ENCODE measurements at places on chromosomes 2 and 18.

- DNase-seq, result no peak
Measured at GRCh38 chr18:6221602-6222014, 193.1 kb downstream of the L3MBTL4 start.

GRCh38 chr2:220335591-220335915, 708.1 kb downstream of the SLC4A3 start:
- DNase-seq, result no peak

GRCh38 chr2:58853420-58853819, 612.3 kb upstream of the FANCL start:
- DNase-seq, result no peak

DNA sequence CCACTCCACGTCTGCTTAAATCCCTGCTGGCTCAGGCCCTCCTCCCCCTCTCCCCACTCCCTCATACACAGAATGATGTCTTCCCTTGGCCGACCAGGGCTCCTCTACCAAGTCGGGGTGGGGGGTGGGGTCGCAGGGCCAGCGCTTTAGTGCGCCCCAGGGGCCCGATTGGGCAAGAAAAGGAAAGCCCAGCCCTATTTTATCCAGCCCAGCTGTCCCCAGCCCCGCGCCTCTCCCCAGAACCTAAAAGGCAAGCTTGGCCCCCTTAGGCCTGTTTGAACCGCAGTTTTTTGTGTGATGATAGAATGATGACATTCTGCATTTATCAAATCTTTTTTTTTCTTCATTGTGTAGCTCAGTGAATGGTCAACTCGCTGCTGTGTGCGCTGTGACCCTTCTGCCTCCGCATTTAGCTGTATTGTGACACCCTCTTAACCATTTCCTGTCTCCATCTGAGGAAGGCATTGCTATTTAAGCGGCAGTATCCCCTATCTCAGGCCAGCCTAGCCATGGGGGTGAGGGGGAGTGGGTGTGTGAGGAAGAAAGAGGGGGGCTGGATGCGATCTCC, 231.4 kb downstream of the HAUS1 start:
- DNase-seq, result no peak

- DNase-seq, result no peak
Measured at GRCh38 chr2:44342854-44343253, 18.4 kb downstream of the PREPL start.

GRCh38 chr2:168054657-168055056, 192.7 kb downstream of the STK39 start:
- no peak for DNase-seq

GRCh38 chr2:239274391-239275043, 126.3 kb downstream of the HDAC4 start:
- no peak for DNase-seq

- no peak for DNase-seq
Measured at GRCh38 chr2:84875213-84875560, 5.7 kb downstream of the TRABD2A start.

- DNase-seq, result no peak
Measured at GRCh38 chr2:1887915-1888314, 143.6 kb upstream of the PXDN start.

DNA sequence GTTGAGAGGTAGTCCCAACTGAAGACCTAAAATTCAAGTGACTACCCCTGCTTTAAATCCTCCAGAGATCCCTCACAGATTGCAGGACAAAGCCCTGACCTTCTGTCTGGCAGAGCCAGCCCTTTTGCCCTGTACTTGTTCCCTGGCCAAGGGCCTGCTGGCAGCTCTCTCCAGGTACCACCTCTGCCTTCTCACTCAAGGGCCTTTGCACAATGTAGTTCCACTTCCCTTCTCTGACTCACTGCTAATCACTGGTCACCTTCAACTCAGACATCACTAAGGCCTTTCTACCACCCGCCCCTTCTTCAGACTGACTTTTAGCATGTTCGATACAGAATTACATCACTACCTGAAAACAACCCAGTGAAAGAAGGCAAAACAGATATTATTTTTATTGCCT, 411.0 kb downstream of the TMEM182 start:
- no peak for DNase-seq

GRCh38 chr2:235041918-235042575, 90.2 kb downstream of the SH3BP4 start:
- no peak for DNase-seq

DNA sequence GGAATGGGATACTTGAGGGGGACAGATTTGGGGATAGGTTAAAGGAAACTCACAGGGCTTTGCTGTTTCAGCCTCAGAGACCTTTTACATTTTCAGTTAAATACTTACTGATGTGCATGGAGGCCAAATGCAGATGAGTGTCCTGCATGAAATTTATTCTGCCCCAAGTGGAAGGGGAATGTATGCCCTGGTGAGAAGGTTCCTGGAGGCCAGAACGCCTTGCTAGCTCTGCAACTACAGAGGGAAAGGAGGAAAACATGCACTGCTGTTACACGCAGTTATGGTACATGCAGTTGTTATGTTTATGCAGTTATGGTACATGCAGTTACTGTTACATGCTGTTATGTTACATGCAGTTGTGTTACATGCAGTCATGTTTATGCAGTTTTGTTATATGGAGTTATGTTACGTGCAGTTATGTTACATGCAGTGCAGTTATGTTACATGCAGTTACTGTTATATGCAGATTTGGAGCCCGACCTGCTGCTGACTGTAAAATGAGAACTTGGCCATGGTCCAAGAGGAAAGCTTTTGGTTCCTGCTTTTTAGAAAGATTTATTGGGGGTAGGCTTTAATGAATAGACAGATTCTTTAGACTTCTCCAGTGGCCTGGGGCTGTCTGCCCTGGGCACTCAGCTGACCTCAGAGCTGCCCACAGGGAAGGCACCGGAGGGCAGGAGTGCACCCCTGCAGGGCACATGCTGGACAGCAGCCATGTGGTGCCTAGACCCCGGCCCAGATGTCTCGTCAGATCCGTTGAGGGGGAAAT, 84.1 kb downstream of the LDLRAD4 start:
- no peak for DNase-seq

DNA sequence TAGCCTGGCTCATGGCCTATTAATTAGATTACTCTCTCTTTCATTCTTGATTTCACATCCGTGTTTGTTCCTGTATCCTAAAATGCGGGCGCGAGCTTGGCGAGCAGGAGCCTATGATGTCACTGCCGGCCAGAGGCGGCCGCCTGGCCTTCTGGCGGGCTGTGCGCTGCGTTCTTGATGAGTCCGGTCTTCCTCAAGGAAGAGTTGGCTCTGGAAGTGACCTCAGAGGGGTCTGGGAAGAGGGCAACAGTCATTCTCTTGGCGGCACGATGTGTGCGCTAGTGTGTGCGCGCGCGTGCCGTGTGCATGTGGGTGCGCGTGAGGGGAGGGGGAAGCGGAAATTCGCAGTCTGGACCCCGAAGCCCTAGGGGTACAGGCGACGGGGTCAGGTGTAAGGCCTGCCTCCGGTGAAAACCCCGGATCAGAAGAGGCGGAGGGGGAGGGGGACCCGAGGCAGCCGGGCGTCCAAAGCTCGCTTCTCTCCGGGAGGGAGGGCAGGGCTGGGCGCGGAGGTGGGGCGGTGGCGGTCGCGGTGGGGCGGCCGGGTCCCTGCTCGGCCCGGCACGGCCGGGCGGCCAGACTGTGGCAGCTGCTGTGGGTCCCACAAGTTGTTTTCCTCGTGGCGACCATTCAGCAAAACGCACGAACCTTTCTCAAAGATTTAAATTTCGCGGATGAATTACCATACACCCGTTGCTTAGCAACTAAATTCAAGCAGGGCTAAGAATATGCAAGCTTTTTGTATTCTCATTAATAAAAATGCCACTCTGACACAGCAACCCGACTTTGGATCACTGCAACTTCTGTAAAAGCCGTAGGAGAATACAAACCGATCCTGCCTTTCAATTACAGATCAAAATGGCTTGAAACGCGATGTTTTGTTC, 8.4 kb downstream of the POU3F3 start:
- DNase-seq, result peak; percentile 66

- no peak for DNase-seq
Measured at GRCh38 chr2:99158599-99158998, 3.8 kb downstream of the LIPT1 start.

All from hippocampal formation (tissue), 2 donors.